Skin of body (tissue), 3 donors: ENCODE measurements at places on chromosomes 7 and 10. TPM values are rescaled to one million over a fixed set of nuclear protein-coding genes. Genes with fewer than 3 reads are reported as not detected.

- DNase-seq: no peak
These were observed 18.3 kb downstream of the CALHM2 start for GRCh38 chr10:103433858-103434257.

- DNase-seq: no peak
These were observed 55.0 kb downstream of the RELN start for GRCh38 chr7:103934508-103934907.

GRCh38 chr7:151349507-151349853 is 7.9 kb downstream of the NUB1 start:
- no peak for DNase-seq

Gene DNTT
- 0.10 TPM for total RNA-seq

Gene INMT
- total RNA-seq: 5.9 TPM
